ENCODE measurements at places on chromosomes 6 and 20.

GRCh38 chr20:32792316-32792715, 27.4 kb upstream of the MAPRE1 start:
- DNase-seq, result no peak

GRCh38 chr6:46917002-46917545, 4.7 kb downstream of the ADGRF5 start:
- DNase-seq, result no peak

- DNase-seq, result no peak
These were observed 32.0 kb downstream of the CEP43 start for GRCh38 chr6:167031082-167031709.

- DNase-seq, result no peak
These were observed 462.5 kb upstream of the BTBD3 start for GRCh38 chr20:11454966-11455799.

DNA sequence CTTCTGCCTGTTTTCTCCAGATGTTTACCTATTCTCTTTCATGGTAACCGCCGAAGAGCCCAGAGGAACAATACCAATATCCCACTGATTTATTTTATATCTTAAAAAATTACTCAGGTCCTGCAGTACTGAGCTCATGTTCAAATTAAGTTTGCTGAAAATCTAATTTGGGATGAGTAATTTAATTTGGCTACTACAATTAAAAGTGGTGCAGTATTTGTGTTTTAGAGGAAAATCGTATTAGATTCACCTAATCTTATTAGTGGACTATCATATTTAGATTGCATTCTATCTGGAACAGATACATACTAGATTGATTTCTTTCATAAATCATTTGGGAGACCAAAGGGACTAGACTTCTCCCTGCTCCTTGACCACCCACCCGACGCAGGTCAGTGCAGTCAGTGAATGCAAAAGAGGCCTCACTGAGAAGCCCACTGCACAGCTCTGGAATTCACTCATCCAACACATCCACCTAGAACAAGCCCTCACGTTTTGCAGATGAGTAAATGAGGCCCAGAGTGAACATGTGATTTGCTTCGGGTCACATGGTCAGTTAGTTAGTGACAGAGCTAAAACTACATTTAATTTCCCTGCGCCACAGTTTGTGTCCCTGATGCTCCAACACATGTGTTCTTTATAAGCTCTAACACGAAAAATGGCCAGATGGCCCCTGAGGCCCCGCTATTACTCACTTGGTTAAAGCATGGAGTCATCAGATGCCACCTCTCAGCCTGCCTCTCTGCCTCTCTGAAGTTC, 101.8 kb downstream of the TRERF1 start:
- DNase-seq, result no peak

GRCh38 chr6:56477241-56477640, 165.4 kb downstream of the DST start:
- DNase-seq, result no peak

DNA sequence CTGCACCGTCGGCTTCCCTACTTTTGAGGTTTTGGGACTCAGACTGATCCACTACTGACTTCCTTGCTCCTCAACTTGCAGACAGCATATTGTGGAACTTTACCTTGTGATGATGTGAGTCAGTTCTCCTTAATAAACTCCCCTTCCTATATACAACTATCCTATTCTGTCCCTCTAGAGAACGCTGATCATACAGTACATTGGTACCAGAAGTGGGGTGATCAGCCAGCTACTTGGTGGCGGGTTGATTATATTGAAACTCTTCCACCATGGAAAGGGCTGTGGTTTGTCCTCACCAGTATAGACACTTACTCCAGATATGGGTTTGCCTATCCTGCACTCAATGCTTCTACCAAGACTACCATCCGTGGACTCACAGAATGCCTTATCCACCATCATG, 7.6 kb upstream of the TAF4 start:
- no peak for DNase-seq

GRCh38 chr20:35699957-35700624, 886 bp downstream of the ROMO1 start:
- DNase-seq, result no peak

- DNase-seq, result no peak
These were observed 350.8 kb downstream of the RNGTT start for GRCh38 chr6:88612631-88613030.

DNA sequence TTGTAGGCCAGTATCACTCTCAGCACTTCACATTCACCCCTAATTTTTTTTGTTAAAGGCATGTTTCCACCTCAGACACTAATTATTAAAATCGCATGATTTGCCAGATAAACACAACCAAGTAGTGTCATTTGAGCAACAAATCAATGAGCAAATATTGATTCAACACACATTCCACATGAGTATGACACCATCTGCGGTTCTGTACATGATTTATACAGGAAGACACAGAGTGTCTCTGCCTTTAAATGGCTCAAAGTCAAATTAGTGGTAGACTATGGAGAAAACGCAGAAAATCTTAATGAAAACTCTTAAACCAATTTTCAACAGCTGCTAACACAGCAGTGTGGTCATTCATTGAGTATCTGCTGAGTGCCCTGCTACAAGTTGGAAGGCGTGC, 300.2 kb downstream of the SOX4 start:
- DNase-seq, result no peak

GRCh38 chr20:60085551-60086132, 127.4 kb downstream of the CDH26 start:
- no peak for DNase-seq

GRCh38 chr6:6474170-6474920, 114.2 kb upstream of the LY86 start:
- peak; percentile 19 for DNase-seq

GRCh38 chr6:166109608-166110007, 58.0 kb downstream of the TBXT start:
- DNase-seq, result no peak

GRCh38 chr6:2454180-2454579, 208.8 kb upstream of the GMDS start:
- DNase-seq, result no peak

DNA sequence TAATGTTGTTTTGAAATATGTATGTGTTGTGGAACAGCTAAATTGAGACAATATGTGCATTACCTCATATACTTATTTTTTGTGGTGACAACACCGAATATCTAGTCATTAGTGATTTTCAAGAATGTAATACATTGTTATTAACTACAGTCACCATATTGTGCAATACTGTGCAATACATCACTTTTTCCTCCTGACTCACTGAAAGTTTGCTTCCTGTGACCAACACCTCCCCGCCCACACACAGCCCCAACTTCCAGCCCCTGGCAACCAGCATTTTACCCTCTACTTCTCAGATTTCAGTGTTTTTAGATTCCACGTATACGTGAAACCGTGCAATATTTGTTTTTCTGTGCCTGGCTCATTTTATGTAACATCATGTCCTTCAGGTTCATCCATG, 627.9 kb downstream of the PRKN start:
- no peak for DNase-seq

- DNase-seq, result no peak
These were observed 10.7 kb downstream of the PSMG4 start for GRCh38 chr6:3269281-3269975.

GRCh38 chr6:98980819-98981218, 33.1 kb upstream of the FBXL4 start:
- no peak for DNase-seq

- no peak for DNase-seq
These were observed 771 bp upstream of the SNAI1 start for GRCh38 chr20:49982072-49982345.

GRCh38 chr6:26380256-26380655, 2.7 kb upstream of the BTN2A2 start:
- DNase-seq, result no peak

GRCh38 chr6:6788394-6789032, 200.0 kb downstream of the LY86 start:
- peak; percentile 7 for DNase-seq

DNA sequence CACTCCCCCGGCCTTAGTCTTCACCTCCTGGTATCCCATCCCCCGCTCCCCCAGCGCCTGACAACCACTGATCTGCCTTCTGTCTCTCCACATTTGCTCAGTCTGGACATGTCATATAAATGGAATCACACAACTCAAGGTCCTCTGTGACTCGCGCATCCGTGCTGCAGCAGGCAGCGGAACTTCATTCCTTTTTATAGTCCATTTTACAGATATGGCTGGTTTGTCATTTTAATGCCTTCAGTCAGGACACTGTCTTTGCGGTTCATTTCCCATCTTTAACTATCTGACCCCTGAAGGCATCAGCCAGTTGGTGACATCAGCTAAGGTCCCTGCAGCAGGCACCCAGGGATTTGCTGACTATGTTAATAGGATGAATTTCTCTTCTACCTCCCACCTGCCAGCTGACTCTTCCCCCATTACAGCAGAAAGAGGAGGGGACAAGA, 125.7 kb downstream of the ZMYND8 start:
- DNase-seq, result no peak

GRCh38 chr6:45420083-45420908, 42.6 kb upstream of the SUPT3H start:
- no peak for DNase-seq

DNA sequence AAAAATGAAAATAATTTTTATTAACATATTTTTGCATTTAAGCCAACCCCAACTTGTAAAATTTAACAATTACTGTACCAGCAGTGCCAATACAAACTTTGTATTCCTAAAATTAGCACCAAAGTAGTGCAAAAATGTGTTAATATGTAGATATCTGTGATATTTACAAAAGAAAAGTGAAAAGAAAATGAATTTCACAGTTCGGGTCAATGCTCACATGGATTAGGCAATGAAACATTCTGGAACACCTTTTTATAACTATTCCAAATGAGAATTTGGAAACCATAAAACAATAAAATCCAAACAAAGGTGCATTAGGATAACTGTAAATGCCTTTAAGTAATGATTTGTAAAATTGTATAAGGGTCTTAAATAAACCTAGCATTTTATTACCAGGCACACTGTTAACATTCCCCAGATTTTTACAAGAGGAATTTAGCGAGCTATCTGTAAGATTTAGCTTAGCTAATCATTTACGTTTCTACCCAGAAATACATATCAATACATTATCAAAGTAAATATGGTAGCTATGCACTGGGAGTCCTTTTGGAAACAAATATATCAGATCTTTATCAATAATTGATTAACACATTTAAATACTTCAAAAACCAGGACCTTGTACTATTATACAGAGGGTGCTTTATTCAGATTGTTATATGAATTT, 112.2 kb downstream of the MTFR2 start:
- no peak for DNase-seq

GRCh38 chr6:106199998-106200397, 113.9 kb downstream of the PRDM1 start:
- no peak for DNase-seq

DNA sequence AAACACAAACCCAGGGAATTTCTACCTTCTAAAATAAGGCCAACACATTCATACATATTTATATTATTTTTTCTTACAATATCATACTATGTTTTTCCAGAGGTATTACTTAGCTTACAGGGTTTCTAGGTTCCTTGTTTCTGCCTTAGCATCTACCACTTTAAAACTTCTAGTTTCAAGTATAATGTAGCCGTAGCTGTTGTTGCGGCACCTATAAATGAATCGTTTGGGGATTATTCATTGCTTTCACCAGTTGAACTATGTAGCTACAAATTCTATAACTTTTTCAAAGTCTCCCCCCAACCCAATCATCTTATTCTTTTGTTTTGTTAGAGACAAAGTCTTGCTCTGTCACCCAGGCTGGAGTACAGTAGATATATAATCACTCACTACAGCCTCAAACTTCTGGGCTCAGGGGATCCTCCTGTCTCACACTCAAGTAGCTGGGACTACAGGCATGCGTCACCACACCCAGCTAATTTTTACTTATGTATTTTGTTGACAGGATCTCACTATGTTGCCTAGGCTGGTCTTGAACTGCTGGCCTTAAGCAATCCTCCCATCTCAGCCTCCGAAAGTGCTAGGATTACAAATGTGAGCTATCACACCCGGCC, 43.9 kb downstream of the TNFAIP3 start:
- DNase-seq, result no peak

GRCh38 chr6:83960664-83961063, 72.9 kb upstream of the MRAP2 start:
- DNase-seq, result no peak

- DNase-seq, result no peak
These were observed 52.6 kb upstream of the SYNJ2 start for GRCh38 chr6:157929076-157929475.

DNA sequence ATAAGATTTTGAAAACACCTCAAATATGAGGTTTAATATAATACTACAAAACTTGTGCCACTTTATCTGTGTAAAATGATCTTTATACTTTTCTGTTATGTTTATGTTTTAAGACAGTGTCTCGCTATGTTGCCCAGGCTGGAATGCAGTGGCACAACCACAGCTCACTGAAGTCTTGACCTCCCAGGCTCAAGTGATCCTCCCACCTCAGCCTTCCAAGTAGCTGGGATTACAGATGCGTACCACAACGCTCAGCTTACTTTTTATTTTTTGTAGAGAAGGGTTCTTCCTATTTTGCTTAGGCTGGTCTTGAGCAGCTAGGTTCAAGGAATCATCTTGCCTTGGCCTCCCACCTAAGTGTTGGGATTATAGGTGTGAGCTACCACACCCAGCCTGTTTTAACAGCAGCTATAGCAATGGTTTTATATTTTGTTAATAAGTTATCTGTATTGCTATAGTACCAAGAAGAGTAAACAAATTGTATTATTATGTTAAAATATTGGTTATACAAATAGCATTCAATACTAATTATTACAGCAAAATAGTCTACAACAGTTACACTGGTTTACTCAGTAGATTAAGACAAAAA, 8.2 kb downstream of the TAB2 start:
- no peak for DNase-seq

GRCh38 chr20:49508435-49509199, 26.1 kb upstream of the KCNB1 start:
- DNase-seq, result peak; percentile 48

- DNase-seq, result no peak
These were observed 50.8 kb downstream of the SMPDL3A start for GRCh38 chr6:122839906-122840305.

DNA sequence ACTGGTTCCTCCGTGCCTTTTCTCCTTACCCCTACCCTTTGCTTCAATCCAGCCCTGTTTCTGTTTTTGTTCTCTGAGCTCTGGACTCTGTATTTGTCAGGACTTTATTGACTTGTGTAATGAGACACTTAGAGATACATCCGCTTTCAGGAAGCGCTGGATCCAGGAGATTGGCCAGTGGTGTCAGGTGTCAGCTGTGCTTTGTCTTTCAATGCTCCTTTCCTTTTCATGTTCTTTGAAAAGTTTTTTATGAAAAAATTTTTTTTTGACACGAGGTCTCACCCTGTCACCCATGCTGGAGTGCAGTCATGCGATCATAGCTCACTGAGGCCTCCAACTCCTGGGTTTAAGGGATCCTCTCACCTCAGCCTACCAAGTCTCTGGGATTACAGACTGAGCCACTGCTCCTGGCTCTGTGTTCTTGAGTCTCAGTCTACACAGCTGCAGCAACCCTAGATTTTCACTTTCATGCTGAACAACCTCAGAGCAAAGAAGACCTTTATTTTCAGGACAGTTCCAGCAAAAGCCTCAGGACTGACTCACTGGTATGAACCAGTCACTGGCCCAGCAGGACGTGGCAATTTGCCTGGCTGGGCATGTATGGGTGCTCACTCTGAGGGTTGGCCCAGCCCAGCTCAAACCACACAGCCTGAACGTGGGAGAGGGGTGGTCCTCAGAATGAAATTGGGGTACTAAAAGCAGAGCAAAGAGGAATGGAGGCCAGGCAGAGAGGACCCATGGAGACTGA, 108.5 kb downstream of the DHX35 start:
- DNase-seq, result no peak

GRCh38 chr6:49001856-49002541, 461.1 kb downstream of the MMUT start:
- DNase-seq, result no peak
